CD4-positive, CD25-positive, alpha-beta regulatory T cell (primary cell): ENCODE measurements at places on chromosomes 5 and 9. TPM values are rescaled to one million over a fixed set of nuclear protein-coding genes. Genes with fewer than 3 reads are reported as not detected.
A peak's percentile ranks its signal among the peaks of the same experiment; 100 is the strongest.

- no peak overlapping the region for H3K4me3 ChIP-seq
- H3K4me1 ChIP-seq, result no peaks in the 10 kb centered on the region
- no peak for DNase-seq
- no peak overlapping the region for H3K27ac ChIP-seq
Measured at GRCh38 chr5:7822449-7822848, 28.5 kb downstream of the CFAP90 start.

Gene GABRA1
- not detected for total RNA-seq

- H3K27me3 ChIP-seq, result no peaks in the 10 kb centered on the region
- no peak overlapping the region for H3K27ac ChIP-seq
- no peaks in the 10 kb centered on the region for H3K4me1 ChIP-seq
- H3K36me3 ChIP-seq, result no peaks in the 10 kb centered on the region
Measured at GRCh38 chr5:66209350-66209749, 65.2 kb downstream of the SREK1 start.

- H3K27ac ChIP-seq, result no peak overlapping the region
- no peak overlapping the region for H3K4me3 ChIP-seq
- DNase-seq, result no peak
- H3K27me3 ChIP-seq, result no peaks in the 10 kb centered on the region
- peaks cover 64% of the 10 kb centered on the region for H3K36me3 ChIP-seq
Measured at GRCh38 chr5:132591145-132591544, 34.4 kb downstream of the RAD50 start.

DNA sequence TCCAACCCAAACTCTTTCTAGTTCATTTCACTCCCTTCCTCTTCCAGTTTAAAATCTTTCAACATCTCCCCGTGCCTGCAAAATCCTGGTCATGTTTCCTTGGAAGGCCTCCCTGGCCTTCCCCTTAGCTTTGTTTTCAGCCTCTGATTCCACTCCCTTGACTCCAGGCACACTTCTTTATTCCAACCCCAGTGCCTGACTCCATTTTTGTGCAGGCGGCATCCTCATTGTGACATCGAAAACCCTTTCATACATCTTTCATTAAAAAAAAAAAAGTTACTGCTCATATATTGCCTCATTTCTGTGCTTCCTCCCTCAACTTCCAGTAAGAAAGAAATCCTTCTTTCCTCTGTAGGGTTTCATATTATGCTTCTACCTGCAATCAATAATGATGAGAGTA, 7.1 kb upstream of the TNFSF8 start:
- no peaks in the 10 kb centered on the region for H3K36me3 ChIP-seq
- H3K4me3 ChIP-seq, result no peak overlapping the region

Gene ANKRD31
- total RNA-seq, result 0.52 TPM

Gene PCDHA1
- not detected for total RNA-seq

DNA sequence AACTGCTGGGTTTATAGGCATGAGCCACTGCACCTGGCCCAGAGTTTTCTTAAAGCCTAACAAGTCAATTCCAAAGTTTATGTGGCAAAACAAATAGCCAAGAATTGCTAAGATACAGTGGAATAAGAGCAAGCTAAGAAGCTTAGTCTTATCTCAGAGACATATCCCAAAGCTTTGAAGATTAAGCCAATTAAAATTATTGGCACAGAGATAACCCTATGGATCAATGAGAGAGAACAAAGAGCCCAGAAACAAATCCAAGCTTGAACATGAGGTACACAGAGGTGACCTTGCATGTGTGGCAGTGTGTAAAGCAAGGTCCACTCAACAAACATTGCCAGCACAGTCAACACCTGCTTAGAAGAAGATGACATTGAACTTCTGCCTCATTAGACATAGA, 13.3 kb downstream of the BTNL3 start:
- DNase-seq, result no peak
- no peaks in the 10 kb centered on the region for H3K27me3 ChIP-seq
- no peaks in the 10 kb centered on the region for H3K4me1 ChIP-seq
- H3K4me3 ChIP-seq, result no peak overlapping the region
- no peaks in the 10 kb centered on the region for H3K36me3 ChIP-seq

DNA sequence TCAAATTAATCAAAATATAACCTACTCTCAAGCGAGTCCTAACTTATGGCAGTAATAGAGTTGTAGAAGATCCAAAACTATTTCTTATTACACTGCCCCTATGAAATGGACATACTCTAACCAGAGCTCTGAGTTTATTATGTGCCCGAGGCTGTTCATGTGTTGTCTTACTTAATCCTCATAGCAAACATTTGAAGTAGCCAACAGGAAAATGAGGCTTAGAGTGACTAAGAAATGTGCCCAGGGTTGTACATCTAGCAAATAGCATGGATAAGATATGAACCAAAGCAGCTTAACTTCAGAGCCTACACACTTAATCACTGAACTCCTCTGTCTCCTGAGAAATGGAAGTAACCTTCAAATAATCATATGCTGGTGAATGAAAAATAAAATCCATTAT, 1551.7 kb downstream of the MAT2B start:
- H3K27ac ChIP-seq, result no peak overlapping the region
- H3K36me3 ChIP-seq, result no peaks in the 10 kb centered on the region
- no peaks in the 10 kb centered on the region for H3K4me1 ChIP-seq
- DNase-seq, result no peak

DNA sequence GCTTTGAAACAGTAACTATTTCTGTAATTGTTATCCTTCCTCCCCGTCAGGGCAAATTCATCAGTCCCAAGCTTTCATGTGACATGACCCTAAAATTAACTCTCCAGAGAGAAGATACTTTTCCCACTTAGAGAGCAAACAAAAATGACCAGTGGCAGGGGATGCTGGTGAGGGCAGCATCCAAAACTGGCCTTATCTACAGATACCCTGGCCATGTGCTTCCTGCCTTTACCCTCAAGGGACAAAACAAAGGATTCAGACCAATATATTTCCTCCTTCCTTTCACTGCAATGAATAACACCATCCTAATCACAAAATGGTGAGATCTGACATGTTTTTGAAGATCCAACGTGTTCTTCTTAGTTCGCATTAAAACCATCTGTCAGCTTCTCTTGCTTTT, 267.2 kb downstream of the MAN2A1 start:
- H3K27ac ChIP-seq, result no peak overlapping the region
- no peak for DNase-seq
- no peaks in the 10 kb centered on the region for H3K4me1 ChIP-seq
- H3K27me3 ChIP-seq, result peaks cover 2% of the 10 kb centered on the region
- H3K4me3 ChIP-seq, result no peak overlapping the region

DNA sequence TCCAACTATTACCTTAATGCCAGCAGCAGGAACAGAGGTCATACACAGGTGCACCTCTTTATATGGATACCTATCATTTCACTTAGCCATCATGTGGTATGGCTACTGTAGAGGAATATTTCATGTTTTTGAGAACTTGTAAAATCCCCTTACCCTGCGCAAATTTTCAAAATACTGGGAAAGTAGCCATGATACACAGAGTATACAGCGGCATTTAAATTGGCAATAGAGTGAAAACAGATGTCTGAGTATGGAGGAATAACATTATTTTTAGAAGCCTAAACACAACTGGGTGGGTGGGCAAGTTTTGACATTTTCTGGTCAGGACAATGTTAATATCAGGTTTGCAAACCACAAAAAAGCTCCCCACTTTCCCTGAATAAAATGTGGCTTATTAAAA, 109.5 kb downstream of the SMIM23 start:
- H3K36me3 ChIP-seq, result peaks cover 64% of the 10 kb centered on the region
- H3K4me3 ChIP-seq, result no peak overlapping the region
- no peak overlapping the region for H3K27ac ChIP-seq
- no peak for DNase-seq
- H3K4me1 ChIP-seq, result no peaks in the 10 kb centered on the region

DNA sequence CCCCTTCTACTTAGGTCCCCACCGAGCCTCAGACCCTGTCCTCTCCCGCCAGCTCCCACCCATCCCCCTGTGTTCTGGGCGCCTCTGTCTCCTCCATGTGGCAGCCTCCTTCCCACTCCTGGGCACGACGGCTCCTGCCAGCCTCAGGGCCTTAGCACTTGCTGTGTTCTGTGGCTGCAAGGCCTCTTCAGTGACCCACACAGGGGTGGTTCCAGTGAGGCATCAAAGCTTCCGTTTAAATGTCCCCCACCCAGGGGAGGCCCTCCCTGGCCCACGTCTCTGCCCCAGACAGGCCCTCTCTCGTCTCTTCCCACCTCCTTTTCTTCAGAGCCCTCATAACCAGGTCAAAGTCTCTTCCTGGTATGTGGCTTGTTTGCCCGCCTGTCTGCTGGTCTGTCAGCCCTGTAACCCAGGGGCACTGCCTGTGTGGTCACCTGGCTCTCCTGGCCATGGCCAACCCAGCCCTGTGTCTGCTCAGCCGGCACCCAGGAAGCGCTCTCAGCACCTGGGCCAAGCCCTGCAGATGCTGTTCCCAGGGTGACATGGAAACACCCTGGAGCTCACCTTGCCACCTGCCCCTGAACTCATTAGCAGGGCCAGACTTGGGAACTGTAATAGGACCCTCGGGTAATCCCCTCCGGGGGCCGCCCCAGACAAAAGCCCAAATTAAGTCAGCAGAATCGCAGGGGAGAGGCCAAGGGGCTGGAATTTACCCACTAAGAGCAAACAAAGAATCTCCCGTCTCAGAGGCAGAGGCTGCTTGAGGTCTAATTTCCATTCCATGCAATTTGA, 33.7 kb downstream of the LHX3 start:
- H3K27ac ChIP-seq, result no peak overlapping the region
- no peaks in the 10 kb centered on the region for H3K36me3 ChIP-seq
- no peaks in the 10 kb centered on the region for H3K27me3 ChIP-seq
- no peak for DNase-seq

GRCh38 chr9:71242081-71242480, 120.7 kb upstream of the TRPM3 start:
- H3K4me3 ChIP-seq, result no peak overlapping the region
- H3K36me3 ChIP-seq, result no peaks in the 10 kb centered on the region

GRCh38 chr9:5949103-5949699, 58.5 kb downstream of the MLANA start:
- DNase-seq, result peak; percentile 33
- H3K4me1 ChIP-seq, result peaks cover 10% of the 10 kb centered on the region
- H3K27ac ChIP-seq, result peak overlapping the region; percentile 29
- peak overlapping the region; percentile 77 for H3K4me3 ChIP-seq
- H3K36me3 ChIP-seq, result no peaks in the 10 kb centered on the region
